Effector memory CD4-positive, alpha-beta T cell (primary cell): ENCODE measurements at places on chromosomes 11 and 22.

DNA sequence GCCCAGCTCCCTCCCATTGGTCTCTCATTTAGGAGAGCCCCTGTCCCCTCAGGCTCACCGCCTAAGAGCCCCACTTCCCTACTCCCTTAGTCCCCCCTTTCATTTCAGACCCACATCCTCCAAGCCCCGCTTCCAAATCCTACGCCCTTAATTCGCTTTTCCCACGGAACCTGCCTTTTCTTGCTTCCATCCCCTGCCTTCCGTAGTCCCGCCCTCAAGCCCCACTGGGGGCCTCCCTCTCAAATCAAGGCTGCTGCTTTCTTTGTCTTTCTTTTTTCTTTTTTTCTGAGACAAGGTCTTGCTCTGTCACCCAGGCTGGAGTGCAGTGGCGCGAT is 396 bp downstream of the CCDC157 start:
- no peak for DNase-seq

- DNase-seq: no peak
These were observed 49.4 kb downstream of the SMIM38 start for GRCh38 chr11:69204941-69205742.

DNA sequence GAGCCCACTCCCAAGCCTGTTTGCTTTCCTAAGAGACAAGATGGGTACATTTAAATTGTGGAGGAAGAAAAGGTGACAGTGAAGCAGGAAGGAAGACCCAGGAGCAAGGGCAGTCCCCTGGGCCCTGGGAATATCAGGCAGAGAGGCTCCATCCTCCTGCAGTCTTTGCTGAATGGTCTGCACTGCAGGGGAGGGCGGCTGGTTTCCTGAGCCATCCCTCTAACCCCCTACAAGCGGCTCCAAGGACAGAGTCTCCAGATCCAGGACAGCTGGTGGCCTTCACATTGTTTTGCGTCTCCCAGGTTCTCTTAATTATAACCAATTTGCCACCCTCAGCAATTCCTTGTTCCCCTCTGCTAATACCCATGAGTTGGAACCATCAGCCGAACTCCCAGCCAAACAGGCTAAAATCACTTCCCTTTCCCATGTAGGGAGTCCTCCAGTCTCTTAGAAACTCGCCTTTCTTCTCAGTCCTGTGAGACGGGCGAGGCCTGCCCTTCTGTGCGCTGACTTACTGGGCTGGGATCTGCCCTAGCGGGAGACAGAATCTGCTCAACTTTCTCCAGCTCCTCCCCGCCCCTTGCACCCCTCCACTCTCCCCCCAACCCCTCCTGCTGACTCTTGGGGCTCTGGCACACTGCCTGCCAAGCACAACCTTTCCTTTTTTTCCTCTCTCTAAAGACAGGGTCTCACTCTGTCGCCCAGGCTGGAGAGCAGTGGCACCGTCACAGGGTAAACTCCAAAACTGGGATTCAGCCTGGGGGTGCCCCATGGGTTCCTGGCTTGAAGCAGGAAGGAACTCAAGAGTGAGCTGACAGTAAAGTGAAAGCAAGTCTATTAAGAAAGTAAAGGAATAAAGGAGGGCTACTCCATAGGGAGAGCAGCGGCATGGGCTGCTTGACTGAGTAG is 53.4 kb upstream of the EMID1 start:
- no peak for DNase-seq

GRCh38 chr11:3161720-3162409 is 3.2 kb downstream of the OSBPL5 start:
- no peak for DNase-seq

DNA sequence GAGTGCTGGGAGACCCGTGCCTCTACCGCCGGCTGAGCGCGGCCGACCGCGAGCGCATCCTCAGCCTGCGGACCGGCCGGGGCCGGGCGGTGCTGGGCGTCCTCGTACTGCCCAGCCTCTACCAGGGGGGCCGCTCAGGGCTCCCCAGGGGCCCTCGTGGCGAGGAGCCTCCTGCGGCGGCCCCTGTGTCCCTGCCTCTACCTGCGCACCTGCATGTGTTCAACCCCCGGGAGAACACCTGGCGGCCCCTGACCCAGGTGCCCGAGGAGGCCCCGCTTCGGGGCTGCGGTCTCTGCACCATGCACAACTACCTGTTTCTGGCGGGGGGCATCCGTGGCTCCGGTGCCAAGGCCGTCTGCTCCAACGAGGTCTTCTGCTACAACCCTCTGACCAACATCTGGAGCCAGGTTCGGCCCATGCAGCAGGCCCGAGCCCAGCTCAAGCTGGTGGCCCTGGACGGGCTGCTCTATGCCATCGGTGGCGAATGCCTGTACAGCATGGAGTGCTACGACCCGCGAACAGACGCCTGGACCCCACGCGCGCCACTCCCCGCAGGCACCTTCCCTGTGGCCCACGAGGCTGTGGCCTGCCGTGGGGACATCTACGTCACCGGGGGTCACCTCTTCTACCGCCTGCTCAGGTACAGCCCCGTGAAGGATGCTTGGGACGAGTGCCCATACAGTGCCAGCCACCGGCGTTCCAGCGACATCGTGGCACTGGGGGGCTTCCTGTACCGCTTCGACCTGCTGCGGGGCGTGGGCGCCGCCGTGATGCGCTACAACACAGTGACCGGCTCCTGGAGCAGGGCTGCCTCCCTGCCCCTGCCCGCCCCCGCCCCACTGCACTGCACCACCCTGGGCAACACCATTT is 3.5 kb downstream of the KLHDC7B start:
- DNase-seq: no peak

- DNase-seq: no peak
These were observed 109.4 kb upstream of the OR4B1 start for GRCh38 chr11:48107188-48107704.

GRCh38 chr11:62552485-62553079 is 6.0 kb upstream of the AHNAK start:
- no peak for DNase-seq

DNA sequence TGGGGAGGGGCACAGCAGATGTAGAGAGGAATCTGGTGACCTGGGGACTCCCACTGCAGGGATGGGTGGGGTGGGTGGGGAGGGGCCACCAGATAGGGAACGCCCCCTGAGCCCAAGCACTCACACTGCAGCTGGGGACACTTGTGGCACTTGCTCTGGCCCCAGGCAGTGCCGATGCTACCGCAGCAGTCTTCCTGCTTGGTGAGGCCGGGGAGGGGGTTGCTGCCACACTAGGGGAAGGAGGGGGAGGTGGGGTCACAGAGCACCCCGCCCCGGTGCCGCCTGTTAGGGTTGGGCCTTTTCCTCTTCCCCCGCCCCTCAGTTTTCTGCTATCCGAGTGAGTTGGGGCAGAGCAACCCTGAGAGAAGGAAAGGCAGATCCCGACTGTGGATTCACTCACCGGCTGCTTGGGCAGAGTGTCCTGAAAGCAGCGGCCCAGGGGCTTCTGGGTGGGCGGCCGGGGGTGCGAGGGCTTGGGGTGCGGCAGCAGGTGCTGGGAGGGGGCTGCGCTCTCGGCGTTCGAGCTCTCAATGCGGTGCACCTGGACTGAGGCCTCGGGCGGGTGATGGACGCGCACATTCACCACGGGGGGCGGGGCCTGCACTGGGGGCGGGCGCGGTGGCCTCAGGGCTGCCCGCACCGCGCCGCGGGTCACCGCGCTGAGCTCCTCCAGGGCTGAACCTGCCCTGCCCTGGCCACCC is 4.7 kb downstream of the LTBP3 start:
- DNase-seq: peak; percentile 53
